ENCODE measurements at places on chromosomes 6 and 20. TPM values are rescaled to one million over a fixed set of nuclear protein-coding genes. Genes with fewer than 3 reads are reported as not detected.

- H3K36me3 ChIP-seq: no peaks in the 10 kb centered on the region
- no peaks in the 10 kb centered on the region for H3K27me3 ChIP-seq
- DNase-seq: no peak
- no peaks in the 10 kb centered on the region for H3K4me1 ChIP-seq
Observed at GRCh38 chr20:12644461-12644860, 364.3 kb upstream of the SPTLC3 start.

- H3K4me3 ChIP-seq: peak overlapping the region; percentile 42
- H3K27me3 ChIP-seq: no peaks in the 10 kb centered on the region
- peak overlapping the region; percentile 25 for H3K27ac ChIP-seq
Observed at GRCh38 chr6:33080127-33081089, 4.6 kb downstream of the HLA-DPB1 start.

DNA sequence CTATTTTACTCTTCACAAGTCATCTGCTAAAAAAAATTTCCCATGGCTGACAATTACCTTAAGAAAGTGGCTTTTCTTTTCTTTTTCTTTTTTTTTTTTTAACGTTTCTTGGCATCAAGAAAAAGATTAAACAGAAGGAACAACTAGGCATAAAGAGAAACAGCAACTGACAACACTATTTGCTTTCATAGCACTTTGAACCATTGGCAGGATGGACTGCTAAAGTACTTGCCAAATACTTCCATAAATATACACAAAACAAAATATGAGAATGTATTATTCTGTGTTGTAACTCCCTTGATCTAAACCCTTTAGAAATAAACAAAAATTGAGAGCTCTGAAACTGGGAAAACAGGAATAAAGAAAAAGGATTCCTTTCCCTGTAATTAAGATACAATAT, 20.0 kb upstream of the PLN start:
- no peaks in the 10 kb centered on the region for H3K27me3 ChIP-seq
- H3K36me3 ChIP-seq: peaks cover 27% of the 10 kb centered on the region
- peaks cover 14% of the 10 kb centered on the region for H3K4me1 ChIP-seq
- no peak overlapping the region for H3K4me3 ChIP-seq

DNA sequence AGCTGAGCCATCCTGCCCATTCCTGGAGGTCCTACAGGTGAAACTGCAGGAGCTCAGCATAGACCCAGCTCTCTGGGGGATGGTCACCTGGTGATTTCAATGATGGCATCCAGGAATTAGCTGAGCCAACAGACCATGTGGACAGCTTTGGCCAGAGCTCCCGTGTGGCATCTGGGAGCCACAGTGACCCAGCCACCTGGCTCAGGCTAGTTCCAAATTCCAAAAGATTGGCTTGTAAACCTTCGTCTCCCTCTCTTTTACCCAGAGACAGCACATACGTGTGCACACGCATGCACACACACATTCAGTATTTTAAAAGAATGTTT, 44.0 kb downstream of the SIRPA start:
- no peaks in the 10 kb centered on the region for H3K36me3 ChIP-seq
- no peak for DNase-seq
- H3K27ac ChIP-seq: no peak overlapping the region
- no peak overlapping the region for H3K4me3 ChIP-seq

GRCh38 chr6:78268591-78269452, 598.5 kb upstream of the IRAK1BP1 start:
- H3K27ac ChIP-seq: no peak overlapping the region
- H3K36me3 ChIP-seq: no peaks in the 10 kb centered on the region
- no peak for DNase-seq
- no peak overlapping the region for H3K4me3 ChIP-seq
- no peaks in the 10 kb centered on the region for H3K4me1 ChIP-seq
- H3K27me3 ChIP-seq: no peaks in the 10 kb centered on the region

- peaks cover 22% of the 10 kb centered on the region for H3K27me3 ChIP-seq
- H3K4me1 ChIP-seq: peaks cover 33% of the 10 kb centered on the region
- no peak overlapping the region for H3K27ac ChIP-seq
- H3K36me3 ChIP-seq: no peaks in the 10 kb centered on the region
- H3K4me3 ChIP-seq: no peak overlapping the region
- DNase-seq: no peak
Observed at GRCh38 chr6:90385759-90386313, 89.2 kb upstream of the BACH2 start.

DNA sequence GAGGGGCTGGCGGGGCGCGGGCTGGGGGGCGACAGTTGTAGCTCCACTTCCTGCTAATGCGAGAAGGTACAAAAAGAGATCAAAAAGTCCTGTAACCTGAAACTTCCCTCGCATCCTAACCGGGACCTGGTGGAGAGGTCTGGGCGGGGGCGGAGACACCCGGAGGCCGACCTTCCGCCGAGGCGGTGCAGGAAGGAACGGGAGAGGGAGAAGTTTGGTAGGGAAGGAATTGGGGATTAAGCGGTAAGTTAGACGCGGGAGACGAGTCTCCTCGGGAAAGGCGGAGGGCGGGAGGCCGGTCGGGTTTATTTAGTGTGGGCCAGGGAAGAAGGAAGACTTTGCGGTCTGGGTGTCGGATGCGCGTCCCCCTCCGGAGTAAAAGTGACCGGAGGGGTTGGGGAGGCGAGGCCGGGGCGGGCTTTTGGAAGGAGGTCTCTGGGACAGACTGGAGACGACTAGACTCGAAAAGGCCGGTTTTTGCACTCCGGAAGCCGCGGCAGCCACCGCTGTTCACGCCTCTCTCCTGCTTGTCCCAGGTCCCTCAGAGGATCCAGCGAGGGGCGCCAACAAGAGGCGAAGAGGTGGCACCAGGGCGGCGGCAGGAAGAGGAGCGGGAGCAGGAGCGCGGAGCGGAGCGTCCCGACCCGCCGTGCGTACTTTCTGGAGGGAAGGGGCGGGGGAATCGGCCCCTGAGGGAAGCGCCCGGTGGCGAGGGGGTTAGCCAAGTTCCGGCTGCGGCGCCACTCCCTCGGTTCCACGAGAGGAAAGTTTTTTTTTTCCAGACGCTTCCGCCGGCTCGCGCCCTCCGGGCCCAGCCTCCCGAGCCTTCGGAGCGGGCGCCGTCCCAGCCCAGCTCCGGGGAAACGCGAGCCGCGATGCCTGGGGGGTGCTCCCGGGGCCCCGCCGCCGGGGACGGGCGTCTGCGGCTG, 734 bp downstream of the TPBG start:
- H3K36me3 ChIP-seq: no peaks in the 10 kb centered on the region
- peak; percentile 40 for DNase-seq
- peaks cover 16% of the 10 kb centered on the region for H3K4me1 ChIP-seq
- peaks cover 71% of the 10 kb centered on the region for H3K27me3 ChIP-seq
- H3K27ac ChIP-seq: no peak overlapping the region

DNA sequence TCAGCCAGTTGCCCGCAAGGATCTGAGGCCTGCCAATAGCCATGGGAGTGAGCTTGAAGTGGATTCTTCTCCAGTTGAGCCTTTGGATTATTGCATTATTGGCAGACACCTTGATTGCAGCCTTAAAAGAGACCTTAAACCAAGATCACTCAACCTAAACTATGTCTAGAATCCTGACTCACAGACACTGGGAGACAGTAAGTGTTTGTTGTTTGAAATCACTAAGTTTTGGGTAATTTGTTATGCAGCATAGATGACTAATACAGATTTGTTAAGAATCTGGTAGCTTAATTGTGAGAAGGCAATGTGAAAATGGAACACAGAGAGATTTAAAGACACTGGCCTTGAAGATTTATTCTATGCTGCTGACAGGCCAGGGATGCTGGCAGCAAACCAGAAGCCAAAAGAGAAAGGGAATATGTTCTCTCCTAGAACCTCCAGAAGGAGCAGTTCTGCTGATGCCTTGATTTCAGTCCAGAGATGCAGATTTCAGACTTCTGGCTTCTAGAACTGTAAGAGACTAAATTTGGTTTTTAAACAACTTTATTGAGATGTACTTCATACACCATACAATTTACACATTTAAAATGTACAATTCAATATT, 17.6 kb downstream of the SIRPD start:
- no peak overlapping the region for H3K27ac ChIP-seq
- no peak for DNase-seq
- no peak overlapping the region for H3K4me3 ChIP-seq
- H3K36me3 ChIP-seq: no peaks in the 10 kb centered on the region
- H3K4me1 ChIP-seq: no peaks in the 10 kb centered on the region
- H3K27me3 ChIP-seq: peaks cover 22% of the 10 kb centered on the region

DNA sequence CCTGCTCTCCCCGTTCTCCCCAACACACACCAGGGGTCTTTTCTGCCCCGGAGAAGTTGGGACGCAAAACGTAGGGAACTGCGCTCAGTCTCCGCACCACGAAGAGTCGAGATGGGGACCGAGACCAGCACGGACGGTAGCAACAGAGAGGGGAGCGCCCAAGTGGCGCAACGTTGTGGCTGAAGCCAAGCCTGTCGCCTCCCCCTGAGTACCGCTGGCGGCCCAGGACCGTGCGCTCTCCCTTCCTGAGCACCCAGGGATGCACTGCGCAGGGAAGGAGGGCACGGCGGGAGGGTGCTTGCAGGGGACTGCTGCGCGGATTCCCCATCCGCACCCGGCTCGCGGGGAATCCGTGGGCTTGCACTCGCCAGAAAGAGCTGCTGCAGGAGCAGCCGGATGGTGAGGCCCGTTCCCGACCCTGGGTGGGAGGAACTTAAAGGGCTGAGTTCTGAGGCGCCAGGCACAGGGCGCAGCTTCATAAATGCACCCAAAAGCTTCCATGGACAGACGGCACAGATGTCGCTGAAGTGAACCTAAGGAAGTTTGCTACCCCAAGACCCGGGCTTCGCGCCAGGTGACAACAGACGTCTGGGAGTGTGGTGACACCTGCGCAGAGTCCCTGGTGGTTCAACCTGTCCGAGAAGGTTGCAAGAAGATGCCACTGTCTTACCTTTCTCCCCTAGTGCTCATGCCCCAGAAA, 178.7 kb downstream of the TBXT start:
- DNase-seq: no peak
- H3K36me3 ChIP-seq: no peaks in the 10 kb centered on the region
- no peak overlapping the region for H3K4me3 ChIP-seq

- peaks cover 22% of the 10 kb centered on the region for H3K4me1 ChIP-seq
- H3K27me3 ChIP-seq: no peaks in the 10 kb centered on the region
- DNase-seq: no peak
- H3K36me3 ChIP-seq: peaks cover 8% of the 10 kb centered on the region
Observed at GRCh38 chr6:25942561-25943147, 12.2 kb upstream of the SLC17A2 start.

- H3K27ac ChIP-seq: no peak overlapping the region
- peaks cover 6% of the 10 kb centered on the region for H3K27me3 ChIP-seq
- H3K4me1 ChIP-seq: no peaks in the 10 kb centered on the region
- no peaks in the 10 kb centered on the region for H3K36me3 ChIP-seq
Observed at GRCh38 chr6:88141561-88142296, 24.4 kb downstream of the CNR1 start.

DNA sequence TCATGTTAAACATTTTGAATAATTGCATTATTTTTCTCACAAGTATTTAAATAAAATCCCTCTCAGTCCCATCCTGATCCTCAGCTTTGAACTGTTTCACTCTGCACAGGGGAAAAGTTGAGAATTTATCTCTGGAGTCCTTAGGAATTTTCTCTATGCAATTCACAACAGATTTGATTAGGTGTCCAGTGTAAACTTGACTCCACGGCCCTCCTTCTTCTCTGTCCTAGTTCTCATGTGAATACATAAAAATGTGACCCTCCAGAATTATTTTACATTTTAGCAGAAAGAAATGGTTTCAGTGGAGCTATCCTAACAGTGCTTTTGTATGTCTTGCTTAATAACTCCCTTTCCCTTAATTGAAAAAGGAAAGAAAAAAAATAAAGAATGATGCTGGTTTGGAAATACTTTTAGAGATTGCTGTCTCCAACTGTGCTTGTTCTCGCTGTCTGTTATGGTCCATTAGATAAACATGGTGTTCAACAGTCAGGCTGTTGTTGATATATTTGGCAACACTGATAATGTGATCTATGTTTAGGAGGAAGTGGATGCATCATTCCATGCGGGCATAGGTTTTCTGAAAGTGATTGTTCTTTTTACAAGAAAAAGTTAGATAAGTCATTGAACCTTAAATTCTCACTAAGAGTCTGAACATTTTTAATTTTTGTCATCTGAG, 599.4 kb upstream of the CITED2 start:
- no peak overlapping the region for H3K27ac ChIP-seq
- H3K4me1 ChIP-seq: no peaks in the 10 kb centered on the region
- H3K27me3 ChIP-seq: no peaks in the 10 kb centered on the region
- no peak for DNase-seq
- no peak overlapping the region for H3K4me3 ChIP-seq

DNA sequence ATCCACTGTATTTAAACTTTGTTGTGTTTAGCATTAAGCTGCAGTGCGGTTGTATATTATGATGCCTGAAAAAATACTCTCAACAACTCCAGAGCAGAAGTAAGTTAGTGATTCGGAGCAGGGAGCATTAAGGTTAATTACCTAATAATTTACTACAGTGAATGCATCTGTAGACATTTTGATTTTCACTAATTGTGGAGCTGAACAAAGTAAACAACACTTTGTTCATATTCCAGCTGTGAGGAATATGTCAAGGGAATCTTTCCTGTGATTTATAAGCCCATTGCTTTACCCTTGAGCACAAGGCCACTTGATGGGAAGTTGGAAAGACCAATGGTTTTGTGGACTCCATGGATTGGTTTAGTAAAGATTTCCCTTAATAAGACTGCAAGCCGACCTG, 77.1 kb downstream of the CBLN4 start:
- no peaks in the 10 kb centered on the region for H3K27me3 ChIP-seq
- no peak for DNase-seq
- no peak overlapping the region for H3K27ac ChIP-seq
- H3K36me3 ChIP-seq: no peaks in the 10 kb centered on the region

- H3K36me3 ChIP-seq: no peaks in the 10 kb centered on the region
- DNase-seq: no peak
- H3K27ac ChIP-seq: no peak overlapping the region
- no peak overlapping the region for H3K4me3 ChIP-seq
- no peaks in the 10 kb centered on the region for H3K27me3 ChIP-seq
- no peaks in the 10 kb centered on the region for H3K4me1 ChIP-seq
Observed at GRCh38 chr6:126553854-126554253, 213.9 kb downstream of the CENPW start.

- no peak overlapping the region for H3K4me3 ChIP-seq
- no peak for DNase-seq
- H3K4me1 ChIP-seq: no peaks in the 10 kb centered on the region
- H3K27ac ChIP-seq: no peak overlapping the region
Observed at GRCh38 chr20:278607-279571, 11.7 kb downstream of the C20orf96 start.

GRCh38 chr20:49570828-49571552, 3.1 kb upstream of the PTGIS start:
- peaks cover 34% of the 10 kb centered on the region for H3K27me3 ChIP-seq
- DNase-seq: no peak
- H3K4me1 ChIP-seq: peaks cover 36% of the 10 kb centered on the region
- H3K27ac ChIP-seq: no peak overlapping the region

The COL10A1 gene
- not detected for total RNA-seq

The TCF15 gene
- total RNA-seq: not detected

The OARD1 gene
- total RNA-seq: 31.7 TPM

The PPP1R16B gene
- 86.5 TPM for total RNA-seq

The SLC17A4 gene
- total RNA-seq: not detected

The SAPCD1 gene
- 12.8 TPM for total RNA-seq

The TNFRSF21 gene
- total RNA-seq: 0.40 TPM
